Daoy (cell line): ENCODE measurements at places on chromosomes 4 and X. TPM values are rescaled to one million over a fixed set of nuclear protein-coding genes. Genes with fewer than 3 reads are reported as not detected.

- DNase-seq: peak; percentile 14
Observed at GRCh38 chr4:38562751-38563198, 101.2 kb upstream of the KLF3 start.

GRCh38 chr4:17630228-17630627 lies 15.8 kb downstream of the MED28 start:
- DNase-seq: no peak

GRCh38 chr4:106358899-106359298 lies 9.7 kb downstream of the GIMD1 start:
- DNase-seq: no peak

Gene SSX2
- not detected in 2 replicates for total RNA-seq

GRCh38 chrX:69128588-69128987 lies 36.7 kb downstream of the PJA1 start:
- DNase-seq: no peak

- peak; percentile 1 for DNase-seq
Observed at GRCh38 chr4:89400287-89401035, 92.9 kb upstream of the GPRIN3 start.

- DNase-seq: no peak
Observed at GRCh38 chr4:1590244-1590643, 93.9 kb downstream of the FAM53A start.

GRCh38 chr4:74056114-74056857 lies 17.8 kb upstream of the CXCL3 start:
- peak; percentile 6 for DNase-seq

DNA sequence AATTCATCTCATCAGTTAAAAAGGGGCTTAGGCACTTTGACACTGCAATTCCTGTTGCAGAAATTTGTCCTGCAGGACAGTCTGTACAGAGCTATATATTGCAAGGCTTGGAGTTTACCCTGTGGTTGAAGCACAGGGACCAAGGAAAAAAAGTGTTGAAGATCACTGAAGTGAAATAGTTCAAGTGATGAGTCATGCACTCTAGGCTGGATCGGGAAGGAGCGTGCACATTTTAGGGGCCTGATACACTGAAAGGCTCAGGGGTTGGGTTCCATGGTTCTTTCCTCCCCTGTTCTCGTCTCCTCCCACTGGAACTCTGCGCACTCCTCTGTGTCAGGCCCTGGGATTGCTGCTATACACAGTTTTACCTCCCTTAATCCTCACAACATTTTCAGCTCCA lies 104.9 kb upstream of the ARMCX2 start:
- DNase-seq: peak; percentile 17

- no peak for DNase-seq
Observed at GRCh38 chr4:109389369-109390114, 44.1 kb upstream of the SEC24B start.

Gene SLC38A5
- 3.5 TPM in 1 of 2 replicates, not detected in the other for total RNA-seq

- no peak for DNase-seq
Observed at GRCh38 chrX:47828984-47829383, 7.7 kb upstream of the ZNF81 start.

- DNase-seq: no peak
Observed at GRCh38 chr4:59608466-59608865, 1591.7 kb upstream of the ADGRL3 start.

Gene DAPP1
- total RNA-seq: 0.03 and 0.17 TPM in 2 replicates

- DNase-seq: no peak
Observed at GRCh38 chr4:78561677-78562076, 10.1 kb downstream of the ANXA3 start.

- DNase-seq: no peak
Observed at GRCh38 chr4:139963708-139964107, 190.3 kb downstream of the MAML3 start.

Gene GC
- not detected in 2 replicates for total RNA-seq

- DNase-seq: no peak
Observed at GRCh38 chr4:76058888-76059426, 15.6 kb upstream of the ART3 start.

DNA sequence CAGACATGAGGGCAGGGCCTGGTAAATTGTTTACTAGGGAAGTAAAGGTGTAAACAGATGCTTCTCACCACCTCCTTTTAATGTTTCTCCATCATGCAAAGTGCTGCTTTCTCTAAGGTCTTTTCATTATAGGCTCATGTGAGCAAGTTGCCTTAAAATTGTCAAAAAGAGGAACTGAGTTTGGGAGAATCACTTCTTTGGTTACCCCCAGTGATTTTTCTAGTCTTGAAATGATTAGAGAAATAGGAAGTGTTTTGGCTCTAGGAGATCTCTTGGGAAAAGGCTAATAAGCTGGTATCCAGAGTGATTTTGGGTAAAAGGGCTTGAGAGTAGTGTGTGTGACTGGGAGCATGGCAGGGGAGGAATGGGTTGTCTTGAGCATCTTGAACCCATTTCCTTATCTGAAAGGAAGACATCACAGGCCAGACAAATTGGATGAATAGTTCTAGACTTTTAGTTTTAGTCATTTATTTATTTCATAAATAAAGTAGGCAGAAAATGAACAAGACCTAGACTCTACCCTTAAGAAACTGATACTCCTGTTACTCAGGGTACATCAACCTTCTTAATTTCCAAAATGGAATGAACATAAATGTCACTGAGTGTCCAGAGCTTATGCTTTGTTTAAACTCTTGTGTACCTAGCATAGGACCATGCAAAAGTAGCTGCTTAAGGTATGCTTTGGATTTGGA lies 14.2 kb downstream of the GRPR start:
- DNase-seq: no peak

- DNase-seq: no peak
Observed at GRCh38 chr4:55253948-55254593, 92.0 kb upstream of the SRD5A3 start.

DNA sequence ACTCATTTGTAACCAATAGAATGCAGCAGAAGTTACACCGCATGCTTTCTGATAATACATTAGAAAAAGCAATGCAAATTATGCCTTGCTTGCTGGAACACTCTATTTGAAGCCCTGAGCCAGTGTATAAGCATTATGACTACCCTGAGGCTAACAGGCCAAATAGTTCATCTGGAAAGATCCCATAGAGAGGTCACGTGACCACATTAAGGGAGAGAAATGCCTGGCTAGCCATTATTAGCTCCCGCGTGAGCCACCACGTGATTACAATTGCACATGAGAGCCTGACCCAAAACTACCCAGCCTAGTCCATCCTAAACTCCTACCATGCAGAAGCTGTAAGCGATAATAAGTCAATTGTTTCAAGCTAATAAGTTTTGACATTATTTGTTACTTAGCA lies 472.9 kb upstream of the GALNTL6 start:
- no peak for DNase-seq

GRCh38 chr4:122555216-122555615 lies 65.7 kb downstream of the IL21 start:
- DNase-seq: no peak

GRCh38 chr4:186029571-186030398 lies 39.2 kb upstream of the TLR3 start:
- DNase-seq: no peak

Gene ANKRD50
- total RNA-seq: 2.8 and 3.2 TPM in 2 replicates

Gene OTC
- total RNA-seq: not detected in 2 replicates

- no peak for DNase-seq
Observed at GRCh38 chrX:107485013-107485412, 35.6 kb downstream of the FRMPD3 start.

DNA sequence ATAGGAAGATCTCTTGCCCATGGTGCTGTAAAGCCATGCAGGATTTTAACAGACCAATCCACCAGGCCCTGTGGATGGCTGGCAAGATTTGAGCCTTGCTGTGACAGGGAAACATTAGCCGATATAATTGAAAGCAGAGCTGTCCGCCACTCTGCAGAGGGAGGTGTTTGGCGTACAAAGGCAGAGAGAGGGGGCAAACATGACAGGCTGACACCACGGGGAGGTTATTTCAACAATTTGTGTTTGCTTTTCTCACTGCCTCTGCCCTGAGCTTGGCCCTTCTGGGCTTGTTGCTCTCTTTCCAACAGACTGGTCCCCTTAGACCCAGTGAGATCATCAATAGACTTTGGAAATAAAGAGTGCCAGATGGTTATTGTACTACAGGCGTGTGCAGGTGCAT lies 59.4 kb downstream of the CLNK start:
- no peak for DNase-seq

DNA sequence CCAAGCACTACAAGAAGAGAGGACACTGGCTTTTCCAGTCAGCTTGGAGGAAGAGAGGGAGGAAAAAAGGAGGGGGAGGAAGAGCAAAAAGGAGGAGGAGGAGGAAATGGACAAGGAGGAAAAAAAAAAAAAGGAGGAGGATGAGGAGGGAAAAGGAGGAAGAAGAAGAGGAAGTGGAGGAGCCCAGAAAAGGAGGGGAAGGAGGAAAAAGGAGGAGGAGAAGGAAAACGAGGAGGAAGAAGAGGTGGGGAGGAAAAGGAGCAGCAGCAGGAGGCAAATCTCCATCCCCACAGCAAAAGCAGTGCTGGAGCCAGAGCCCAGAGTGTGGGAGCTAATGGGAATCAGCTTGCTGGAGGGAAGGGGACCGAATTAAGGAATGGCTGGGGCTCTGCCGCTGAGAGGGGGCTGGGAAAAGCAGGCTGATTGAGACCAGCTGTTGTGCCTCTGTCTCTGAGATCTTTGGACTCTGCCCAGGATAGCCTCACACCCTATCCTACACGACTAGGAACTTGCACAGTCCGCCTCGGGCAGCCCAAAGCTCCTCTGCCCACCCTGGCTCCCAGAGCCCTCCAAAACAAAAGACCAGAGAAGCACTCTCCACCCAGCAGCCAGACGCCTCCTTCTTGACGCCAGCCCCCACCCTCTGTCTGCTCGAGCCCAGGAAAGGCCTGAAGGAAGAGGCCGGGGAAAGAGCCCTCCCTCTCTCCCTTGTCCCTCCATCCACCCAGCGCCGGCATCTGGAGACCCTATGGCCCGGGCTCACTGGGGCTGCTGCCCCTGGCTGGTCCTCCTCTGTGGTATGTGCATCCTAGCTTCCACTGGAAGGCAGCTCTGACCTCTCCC lies at the start of gene XPNPEP2:
Gene XPNPEP2, plus strand, starts transcription at position 514 of the 843 bp plus-strand sequence. Its CDS starts 235 bp downstream, at position 749.
- no peak for DNase-seq

Gene ALB
- total RNA-seq: not detected in 2 replicates

DNA sequence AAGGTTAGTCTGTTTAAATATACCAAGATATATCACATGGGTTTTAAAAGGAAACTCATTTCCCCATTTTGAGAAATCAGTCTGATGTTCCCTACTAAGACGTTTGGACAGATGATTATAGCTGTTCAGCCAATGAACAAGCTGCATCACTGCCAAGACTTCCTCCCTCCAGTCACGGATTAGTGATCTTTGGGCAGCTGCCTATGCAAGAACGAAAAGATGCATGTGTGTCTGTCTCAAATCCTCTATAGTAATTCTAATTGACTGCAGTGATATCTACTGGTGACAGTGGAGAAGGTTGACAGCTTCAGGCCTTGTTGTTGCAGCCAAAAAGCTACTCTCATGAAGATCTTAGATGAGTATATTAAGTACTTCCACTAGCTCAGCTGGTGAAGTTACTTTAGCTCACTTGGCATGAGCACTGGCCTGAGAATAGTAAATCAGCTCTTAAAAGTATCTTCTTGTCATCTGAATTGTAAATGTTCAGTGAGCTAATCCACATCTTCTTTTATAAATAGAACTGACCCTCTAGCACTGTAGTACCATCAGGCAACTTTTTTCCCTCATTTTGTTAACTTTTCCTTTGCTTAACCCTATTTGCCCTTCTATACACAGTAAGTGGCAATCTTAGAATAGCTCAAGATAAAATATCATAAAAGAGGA lies 134.5 kb upstream of the PCDH10 start:
- no peak for DNase-seq

GRCh38 chrX:140918398-140919038 lies 83.9 kb upstream of the SPANXB1 start:
- peak; percentile 15 for DNase-seq

- DNase-seq: no peak
Observed at GRCh38 chrX:96682516-96682915, 2.1 kb upstream of the DIAPH2 start.

Gene SHROOM3
- total RNA-seq: 8.2 and 10.2 TPM in 2 replicates

- DNase-seq: peak; percentile 2
Observed at GRCh38 chrX:19334945-19335626, 8.6 kb upstream of the PDHA1 start.

DNA sequence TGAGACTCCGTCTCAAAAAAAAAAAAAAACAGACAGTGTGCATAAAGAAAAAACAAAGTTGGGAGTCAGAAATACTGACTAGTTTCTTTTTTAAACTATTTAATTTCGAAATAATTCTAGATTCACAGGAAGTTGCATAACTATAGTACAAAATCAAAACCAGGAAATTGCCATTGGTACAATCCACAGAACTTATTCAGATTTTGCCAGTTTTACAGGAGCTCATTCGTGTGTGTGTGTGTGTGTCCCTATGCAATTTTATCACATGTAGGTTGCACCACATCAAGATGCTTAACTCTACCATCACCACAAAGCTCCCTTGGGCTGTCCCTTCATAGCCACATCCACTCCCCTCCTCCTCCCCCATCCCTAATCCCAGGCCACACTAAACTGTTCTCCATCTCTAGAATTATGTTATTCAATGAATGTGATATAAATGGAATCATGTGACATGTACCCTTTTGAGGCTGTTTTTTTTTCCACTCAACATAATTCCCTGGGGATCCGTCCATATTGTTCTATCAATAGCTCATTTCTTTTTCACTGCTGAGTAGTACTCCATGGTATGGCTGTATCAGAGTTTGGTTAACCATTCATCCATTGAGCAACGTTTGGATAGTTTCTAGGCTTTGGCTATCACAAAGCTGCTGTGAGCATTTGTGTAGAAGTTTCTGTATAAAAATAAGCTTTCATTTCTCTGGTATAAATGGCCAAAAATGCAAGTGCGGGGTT lies 16.3 kb upstream of the DDX3X start:
- DNase-seq: no peak

DNA sequence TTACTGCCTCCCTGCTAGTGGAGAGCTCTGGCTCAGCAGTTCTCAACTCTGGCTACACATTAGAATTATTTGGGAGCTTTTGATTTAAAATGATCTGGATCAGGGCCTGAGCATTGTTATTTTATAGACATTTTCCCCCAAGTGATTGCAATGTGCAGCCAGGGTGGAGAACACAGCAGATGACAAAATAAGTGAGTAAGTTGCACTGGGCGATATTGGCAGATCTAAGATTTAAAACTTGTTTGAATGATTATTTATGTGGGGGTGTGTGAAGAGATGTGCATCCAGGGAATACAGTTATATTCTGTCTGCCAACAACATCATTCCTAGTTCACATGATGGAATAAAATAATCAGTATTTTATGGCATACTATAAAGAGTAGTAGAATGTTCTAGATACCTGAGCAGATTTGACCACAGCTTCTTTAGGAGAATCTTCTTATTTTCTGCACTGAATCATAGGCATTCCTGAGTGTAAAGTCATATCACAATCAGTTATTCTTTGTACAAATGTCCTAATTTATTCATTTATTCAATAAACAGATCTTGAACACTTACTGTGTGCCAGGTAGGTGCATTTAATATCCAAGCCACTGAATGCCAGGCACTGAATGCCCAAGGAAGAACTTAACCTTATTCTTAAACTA lies 123.9 kb downstream of the UCHL1 start:
- no peak for DNase-seq

Gene KCTD8
- total RNA-seq: not detected in 2 replicates

GRCh38 chr4:41512136-41512535 lies 25.8 kb upstream of the LIMCH1 start:
- no peak for DNase-seq

GRCh38 chr4:142267101-142267500 lies 579.0 kb downstream of the INPP4B start:
- no peak for DNase-seq
